Activated effector memory CD4-positive, alpha-beta T cell treated with anti-CD3 and anti-CD28 coated beads, Interleukin-2, amount 50 U/mL, for 16 hours (primary cell): ENCODE measurements at places on chromosomes 4 and X.

DNA sequence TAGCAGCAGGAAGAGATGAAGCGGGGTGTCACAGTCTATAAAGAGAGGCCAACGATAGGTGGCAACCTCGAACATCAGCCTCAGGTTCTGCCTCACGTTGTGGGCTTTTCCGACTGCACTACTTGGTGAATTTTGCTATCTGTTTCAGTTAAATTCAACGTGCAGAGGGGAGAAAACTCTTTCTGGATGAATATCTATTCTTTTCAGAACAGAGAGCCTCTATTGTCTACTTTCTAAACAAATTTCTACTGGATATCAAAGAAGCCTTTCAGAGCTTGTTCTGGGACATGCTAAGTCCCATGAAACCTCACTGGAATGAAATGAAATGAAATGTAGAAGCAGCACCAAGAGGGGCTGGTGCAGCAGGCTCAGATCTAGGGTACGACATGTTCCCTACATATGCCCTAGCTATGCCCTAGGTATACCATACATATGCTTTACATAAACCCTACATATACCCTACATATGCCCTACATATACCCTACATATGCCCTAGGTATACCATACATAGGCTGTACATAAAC, 116.5 kb upstream of the TRIM2 start:
- DNase-seq: no peak

GRCh38 chr4:184250795-184251669, 33.4 kb upstream of the ENPP6 start:
- no peak for DNase-seq

DNA sequence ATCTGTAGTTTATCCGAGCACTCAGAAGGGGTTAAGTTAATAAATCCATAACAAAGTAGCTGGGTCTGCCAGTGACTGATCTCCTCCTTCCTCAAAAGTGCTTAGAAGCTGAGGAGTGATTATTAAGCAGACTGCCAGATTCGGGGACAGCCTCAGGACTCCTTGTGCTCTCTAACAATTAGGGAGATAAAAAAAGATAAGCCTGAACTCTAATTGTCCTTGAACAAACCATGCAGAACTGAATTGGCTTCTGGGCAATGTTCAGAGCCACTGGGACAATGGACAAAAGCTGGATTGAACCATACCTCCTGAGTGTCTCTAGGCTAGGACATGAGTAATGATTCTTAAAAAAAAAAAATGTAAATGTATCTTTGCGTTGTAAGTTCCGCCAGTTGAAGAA, 22.7 kb upstream of the GRPR start:
- no peak for DNase-seq

DNA sequence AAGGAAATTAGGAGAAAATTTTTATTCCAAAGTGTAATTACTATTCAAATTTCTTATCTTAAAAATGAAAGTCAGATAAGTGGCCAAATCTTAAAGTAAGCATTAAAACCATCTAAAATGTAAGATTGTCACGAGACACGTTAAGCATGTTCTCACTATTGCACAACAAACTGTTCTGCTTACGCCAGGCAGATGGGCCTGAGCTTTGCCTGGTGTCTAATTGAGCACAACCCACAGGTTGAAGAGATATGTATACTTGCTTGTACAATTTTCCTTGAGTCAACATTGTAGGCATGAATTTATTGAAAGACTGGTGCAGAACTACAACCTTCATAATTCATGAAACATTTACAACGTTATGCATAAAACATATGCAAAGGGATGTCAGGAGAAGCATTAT, 3.9 kb downstream of the RNF128 start:
- no peak for DNase-seq

- no peak for DNase-seq
Observed at GRCh38 chr4:55138367-55138766, 13.0 kb upstream of the KDR start.

DNA sequence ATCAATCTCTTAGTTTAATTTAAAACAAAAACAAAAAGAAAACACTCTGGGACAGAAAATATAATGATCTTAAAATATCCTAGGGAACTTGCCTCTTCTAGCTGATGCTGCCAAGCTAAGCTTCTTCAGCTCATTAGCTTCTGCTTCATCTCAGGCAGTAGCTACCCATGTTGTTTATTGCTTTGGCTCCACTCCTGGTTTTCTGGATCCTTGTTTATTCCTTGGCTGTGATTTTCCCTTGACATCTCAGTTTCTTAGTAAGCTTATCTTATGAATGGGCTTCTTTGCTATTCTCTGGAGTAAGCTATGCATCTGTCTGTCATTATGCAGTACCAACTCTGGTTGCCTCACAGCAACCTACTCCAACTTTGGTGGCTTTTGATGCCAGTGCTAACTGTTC, 5.1 kb upstream of the MTHFD2L start:
- no peak for DNase-seq

GRCh38 chr4:22850630-22851029, 157.9 kb downstream of the GBA3 start:
- no peak for DNase-seq

DNA sequence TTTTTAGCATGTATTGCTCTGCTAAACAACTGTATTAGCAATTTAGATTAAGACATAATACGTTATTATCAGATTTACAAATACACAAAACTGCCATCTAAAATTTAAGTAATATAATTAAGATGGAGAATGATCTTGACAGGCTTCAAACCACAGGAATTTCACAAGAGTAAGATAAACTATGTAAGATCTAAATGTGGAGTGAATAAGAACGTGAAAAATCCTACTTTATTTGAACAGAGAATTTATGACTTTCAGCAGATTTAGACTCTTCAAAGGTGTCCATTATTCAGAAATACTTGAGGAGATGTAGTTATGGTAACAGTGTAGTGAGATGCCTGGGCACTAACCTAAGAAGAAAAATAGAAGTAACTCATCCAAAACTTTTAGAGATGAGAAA, 73.2 kb downstream of the SLC4A4 start:
- no peak for DNase-seq

DNA sequence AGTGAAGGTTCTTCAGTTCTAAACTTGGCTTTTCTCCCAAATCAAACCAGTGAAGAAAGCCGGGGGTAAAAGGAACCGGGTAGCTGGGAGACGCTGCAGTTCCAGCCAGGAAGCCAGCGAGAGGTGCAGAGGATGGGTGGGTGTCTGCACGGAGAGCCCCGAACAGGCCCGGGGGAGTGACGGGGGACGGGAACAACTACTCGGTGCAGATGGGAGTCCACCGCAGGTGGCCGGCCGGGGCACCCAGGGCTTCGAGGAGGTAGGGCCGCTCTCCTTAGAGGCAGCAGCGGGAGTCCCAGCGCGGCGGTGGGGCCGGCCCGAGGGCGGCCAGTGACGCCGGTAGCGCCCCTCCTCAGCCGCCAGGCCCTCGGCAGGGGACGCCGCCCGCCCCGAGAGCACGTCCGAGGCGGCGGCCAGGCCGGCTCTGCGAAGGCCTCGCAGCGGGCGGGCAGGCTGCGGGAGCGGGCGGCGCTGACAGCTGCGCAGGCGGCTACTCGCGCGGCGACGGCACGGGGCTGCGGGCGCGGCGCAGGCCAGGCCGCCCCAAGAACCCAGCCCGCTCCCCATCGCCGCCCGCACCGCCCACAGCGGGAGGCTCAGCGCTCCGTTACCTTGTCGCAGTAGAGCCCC, 449 bp downstream of the FBXL5 start:
- DNase-seq: peak; percentile 80

DNA sequence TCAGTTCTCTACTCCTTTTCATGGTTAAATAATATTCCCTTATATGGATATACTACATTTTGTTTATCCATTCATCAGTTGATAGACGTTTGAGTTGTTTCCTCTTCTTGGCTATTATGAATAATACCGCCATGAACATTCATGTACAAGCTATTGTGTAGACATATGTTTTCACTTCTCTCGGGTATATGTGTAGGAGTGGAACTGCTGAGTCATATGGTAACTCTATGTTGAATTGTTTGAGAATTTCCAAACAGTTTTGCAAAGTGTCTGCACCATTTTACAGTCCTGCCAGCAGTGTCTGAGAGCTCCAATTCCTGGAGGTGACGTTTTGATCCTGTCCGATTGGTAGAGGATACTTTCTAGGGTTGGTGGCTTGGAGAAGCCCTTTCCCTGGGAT, 23.6 kb downstream of the PLAC1 start:
- DNase-seq: no peak

DNA sequence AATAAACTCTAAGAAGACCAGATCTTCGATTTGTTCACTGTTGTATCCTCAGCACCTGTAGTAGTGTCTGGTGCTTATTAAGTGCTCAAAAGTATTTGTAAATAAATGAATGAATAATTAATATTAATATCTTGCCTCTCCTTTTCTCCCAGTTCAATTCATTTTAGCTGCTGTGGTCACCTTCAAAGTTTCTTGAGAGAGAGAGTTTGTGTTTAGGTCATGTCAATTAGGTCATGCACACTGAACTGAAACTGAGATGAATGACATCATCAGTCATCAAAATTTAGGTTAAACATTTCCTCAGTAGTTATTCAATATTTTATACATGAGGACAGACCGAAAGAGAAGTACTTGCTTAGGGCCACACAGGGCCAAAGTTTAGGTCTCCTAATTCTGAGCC, 73.5 kb downstream of the ANXA3 start:
- no peak for DNase-seq

DNA sequence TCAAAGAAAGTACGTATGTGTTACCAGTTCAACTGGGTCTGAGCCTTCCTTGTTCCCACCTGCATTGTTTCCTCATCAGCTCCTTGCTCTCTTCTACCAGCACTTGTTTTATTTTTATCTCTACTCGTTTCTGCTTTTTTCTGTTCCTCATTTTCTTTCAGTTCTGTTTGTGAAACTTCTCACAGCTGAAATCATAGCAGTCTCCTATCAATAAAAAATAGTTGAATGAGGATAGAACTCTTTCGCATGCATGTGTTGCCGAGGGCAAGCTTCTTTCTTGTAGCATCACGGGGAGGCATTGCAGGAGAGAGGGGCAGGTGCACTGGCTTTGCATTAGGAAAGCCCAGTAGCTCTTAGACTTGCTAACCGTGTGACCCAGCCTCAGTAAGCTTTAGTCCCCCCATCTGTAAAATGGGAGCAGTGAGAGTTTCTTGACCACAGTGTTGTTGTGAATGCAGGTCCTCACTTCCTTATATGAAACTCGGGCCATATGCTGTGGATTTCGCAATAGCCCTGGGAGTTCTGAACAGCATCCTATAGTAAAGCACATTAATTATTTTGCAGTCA, 24.7 kb downstream of the OFD1 start:
- no peak for DNase-seq

DNA sequence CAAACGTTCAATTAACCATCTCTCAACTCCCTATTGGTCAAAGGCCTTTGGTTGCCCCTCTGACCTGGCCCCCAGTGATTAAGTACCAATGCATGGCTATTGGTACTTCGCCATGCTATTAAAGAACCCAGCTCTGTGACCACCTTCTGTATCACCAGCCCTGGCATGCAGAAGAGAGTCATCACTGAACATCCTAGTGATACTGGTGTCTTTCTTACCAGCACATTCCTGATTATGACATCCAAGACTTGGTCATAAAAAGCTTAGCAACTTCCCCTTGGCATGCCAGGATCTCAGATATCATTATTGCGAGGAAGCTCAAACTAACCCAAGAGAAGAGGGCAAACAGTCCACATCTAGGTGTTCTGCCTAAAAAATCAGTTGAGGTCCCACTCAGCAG, 122.3 kb upstream of the OTUD4 start:
- no peak for DNase-seq

DNA sequence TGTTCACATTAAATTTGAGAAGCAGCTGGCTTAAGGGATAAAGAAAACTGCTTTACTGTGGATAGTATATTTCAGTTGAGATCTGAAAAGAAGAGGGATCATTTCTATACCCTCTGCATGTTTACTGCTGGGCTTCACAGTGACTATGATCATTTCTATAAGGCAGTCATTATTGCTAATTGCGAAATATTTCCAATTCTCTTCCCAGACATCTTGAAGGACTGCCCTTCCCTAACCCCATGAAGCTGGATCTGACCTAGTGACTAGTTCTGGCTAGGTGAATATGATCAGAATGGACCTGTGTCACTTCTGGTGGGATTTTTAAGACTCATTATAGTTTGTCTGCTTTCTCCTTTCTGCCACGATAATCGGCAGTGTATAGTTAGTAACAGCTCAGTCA, 506.5 kb upstream of the GALNT7 start:
- no peak for DNase-seq

DNA sequence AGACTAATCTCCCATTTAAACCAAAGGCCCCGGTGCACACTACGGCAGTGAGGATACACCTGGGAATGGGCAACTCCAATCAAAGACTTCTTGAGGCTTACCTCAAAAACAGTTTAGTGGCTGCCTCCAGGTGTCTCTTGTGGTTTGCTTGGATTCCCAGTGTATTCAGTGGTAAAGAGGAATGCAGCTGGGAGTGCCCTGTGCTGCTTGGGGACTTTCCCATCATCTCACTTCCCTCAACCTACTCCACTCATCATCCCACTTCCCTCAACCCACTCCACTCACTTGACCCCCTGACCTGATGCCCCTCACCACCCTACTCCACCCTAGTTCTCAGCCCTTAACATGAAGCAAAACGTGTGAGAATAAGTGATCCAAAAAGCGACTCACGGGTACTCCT, 177.3 kb upstream of the ETNPPL start:
- no peak for DNase-seq

DNA sequence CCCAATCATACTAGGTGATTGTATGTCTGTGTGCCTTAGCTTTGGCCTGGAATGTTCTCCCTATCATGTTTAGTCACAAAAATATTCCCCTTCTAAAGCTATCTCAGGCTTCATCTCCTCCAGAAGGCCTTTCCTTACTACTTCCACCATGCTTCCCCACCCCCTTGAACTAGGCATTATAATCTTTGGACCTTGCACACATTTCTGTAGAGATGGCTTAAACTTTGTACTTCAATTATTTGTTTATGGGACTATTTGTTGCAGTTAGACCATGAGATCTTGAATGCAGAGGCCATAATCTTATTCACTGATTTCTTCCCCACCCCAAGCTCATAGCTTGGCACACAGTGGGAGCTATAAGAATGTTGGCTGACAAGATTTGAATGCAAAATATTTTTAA, 262.0 kb upstream of the EDA2R start:
- DNase-seq: no peak

DNA sequence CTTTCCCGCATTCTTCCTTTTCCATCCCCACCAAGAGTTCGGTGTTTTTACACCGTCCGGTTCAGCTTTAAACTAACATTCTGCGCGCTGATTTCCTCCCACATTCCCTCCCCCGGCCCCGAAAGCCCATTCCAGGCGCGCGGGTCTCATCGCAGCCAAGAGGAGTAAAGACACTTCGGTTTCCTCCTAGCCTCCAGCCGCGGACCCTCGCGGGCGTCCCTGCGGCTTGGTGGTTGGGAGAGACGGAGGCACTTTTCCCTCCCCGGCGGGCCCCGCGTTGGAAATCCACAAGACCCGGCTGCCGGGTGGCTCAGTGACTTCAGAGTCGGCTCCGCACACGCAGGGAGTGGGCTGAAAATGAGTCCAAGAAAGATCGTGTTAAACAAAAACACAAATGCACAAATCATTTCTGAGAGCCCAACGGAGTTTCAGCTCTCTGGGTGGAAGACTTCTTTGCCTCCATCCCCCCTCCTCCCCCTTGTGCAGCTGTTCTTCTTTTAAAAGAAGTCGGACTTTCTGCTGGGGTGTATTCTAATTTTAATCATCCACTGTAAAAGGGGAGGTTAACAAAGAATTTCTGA, 2.0 kb upstream of the ARX start:
- DNase-seq: no peak

- DNase-seq: no peak
Observed at GRCh38 chr4:169616846-169617245, 3.5 kb upstream of the CLCN3 start.

- DNase-seq: no peak
Observed at GRCh38 chrX:31711166-31711565, 639.3 kb upstream of the FTHL17 start.

- DNase-seq: no peak
Observed at GRCh38 chr4:91330555-91331137, 973.1 kb upstream of the GRID2 start.
